NCI-H1436 (cell line): ENCODE measurements at places on chromosomes 4 and X.

GRCh38 chr4:38523524-38524448, 140.2 kb upstream of the KLF3 start:
- no peak for DNase-seq

DNA sequence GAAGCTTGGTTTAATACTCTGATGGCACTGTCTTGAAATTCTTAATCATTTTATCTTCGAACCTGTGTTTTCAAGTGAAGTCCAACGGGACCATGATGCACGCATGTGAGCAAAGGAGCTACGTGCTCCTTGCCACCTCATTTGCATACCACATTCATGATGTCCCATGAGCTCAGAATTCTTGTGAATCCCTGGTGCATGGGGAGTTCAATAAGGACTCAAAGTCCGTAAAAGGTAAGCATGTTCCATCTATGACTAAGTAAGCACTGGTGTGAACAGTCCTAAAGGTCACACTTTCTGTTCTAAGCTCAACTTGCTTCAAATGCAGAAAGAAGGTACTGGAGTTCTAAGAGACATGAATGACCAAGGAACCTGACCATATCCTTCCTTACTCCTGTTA, 13.1 kb upstream of the GPM6B start:
- no peak for DNase-seq

- no peak for DNase-seq
Measured at GRCh38 chrX:46328133-46328532, 217.1 kb downstream of the ZNF674 start.

DNA sequence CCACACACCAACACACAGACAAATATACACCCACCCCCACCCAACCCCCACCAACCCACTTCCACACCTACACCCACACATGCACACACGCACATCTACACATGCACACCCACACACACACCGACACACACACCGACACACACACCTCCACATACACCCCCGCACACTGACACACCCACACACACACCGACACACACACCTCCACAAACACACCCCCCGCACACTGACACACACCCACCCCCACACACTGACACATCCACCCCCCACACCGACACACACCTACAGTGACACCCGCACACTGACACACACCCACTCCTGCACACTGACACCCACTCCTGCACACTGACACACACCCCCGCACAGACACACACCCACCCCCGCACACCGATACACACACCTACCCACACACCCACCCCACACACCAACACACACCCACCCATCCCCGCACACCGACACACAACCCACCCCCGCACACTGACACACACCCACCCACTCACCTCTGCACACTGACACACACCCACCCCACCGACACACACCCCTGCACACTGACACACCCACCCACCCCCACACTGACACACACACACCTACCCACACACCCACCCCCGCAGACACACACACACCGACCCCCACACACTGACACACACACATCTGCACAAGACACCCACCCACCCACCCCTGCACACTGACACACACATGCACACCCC, 31.1 kb downstream of the FGFRL1 start:
- no peak for DNase-seq

DNA sequence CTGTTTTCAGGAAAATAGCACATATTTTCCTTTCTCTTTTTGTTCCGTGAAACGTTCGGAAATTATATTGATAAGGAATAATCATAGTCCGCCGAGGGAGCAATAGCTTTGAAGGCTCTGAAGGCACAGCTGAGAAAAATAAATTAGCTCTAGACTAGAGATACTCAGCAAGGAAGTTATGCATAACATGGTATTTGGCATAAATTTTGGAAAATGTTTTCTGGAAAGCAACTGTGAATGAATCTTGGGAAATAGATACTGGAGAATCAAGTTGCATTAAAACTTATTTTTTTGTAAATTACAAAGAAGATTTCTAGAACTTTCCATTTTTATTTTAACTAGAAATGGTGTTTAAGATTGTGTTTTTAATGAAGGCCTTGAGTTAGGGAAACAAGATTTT, 92.4 kb downstream of the HPRT1 start:
- no peak for DNase-seq

- no peak for DNase-seq
Measured at GRCh38 chr4:24594887-24595286, 10.5 kb upstream of the DHX15 start.

DNA sequence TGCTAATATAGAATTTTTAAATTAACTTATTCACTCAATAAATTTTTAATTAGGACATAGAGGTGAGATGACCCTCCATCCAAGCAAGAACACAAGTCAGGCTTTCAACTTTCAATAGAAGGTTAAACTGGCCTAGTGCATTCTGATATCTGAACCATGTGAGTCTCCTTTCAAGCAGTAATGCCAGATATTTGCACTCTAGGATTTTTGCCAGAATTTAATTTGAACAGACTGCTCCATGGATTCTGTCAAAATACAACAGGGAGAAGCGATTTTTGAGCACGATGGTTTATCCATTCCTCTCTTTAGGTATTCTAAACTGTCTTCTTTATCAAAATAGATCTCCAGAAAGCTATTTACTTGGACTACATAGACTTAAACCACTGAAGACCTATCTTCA, 72.0 kb upstream of the DCLK2 start:
- DNase-seq: no peak

DNA sequence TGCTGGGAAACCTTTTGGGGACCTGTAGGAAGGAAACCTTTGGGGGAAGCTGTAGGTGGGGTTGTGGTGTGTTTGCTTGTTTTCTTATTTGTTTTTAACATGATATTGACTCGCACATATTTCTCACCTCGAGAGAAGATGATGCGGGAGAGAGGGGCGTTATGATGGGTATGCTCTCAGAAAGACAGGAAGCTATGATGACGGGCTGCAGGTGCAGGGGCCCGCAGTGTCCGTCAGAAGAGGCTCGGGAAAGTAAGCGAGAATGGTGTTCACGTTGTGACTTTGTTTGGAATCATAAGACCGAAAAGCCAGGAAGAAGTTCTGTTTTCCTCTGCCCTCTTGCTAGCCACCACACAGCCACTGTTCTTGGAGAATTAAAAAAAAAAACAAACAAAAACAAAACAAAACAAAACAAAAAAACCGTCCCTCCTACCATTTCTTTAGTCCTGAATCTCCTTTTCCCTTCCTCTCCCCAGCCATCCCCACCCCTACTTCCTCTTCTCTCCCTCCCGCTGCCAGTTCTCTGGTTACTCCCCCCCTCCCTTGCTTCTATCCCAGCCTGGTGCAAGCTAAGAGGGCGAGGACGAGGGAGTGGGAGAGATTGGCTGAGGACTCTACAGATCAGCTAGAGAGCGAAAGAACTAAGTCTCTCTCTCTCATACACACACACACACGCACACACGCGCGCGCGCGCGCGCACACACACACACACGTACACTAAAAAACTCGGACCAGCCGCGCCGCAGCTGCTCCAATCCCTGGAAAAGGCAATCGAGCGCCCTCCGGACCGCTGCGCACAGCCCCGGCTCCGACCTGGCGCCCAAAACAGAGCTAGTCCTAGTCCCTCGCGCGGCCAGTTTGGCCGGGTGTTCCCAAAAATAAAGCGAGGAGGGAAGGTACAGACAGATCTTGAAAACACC, at the start of gene BMP3:
BMP3 (plus strand) TSS at position 648 of the 920 bp plus-strand sequence. CDS start 577 bp downstream, outside the sequence.
- DNase-seq: peak; percentile 18

- no peak for DNase-seq
Measured at GRCh38 chrX:42143866-42144592, 220.7 kb upstream of the CASK start.

GRCh38 chr4:71495454-71495853, 156.6 kb downstream of the SLC4A4 start:
- DNase-seq: no peak

DNA sequence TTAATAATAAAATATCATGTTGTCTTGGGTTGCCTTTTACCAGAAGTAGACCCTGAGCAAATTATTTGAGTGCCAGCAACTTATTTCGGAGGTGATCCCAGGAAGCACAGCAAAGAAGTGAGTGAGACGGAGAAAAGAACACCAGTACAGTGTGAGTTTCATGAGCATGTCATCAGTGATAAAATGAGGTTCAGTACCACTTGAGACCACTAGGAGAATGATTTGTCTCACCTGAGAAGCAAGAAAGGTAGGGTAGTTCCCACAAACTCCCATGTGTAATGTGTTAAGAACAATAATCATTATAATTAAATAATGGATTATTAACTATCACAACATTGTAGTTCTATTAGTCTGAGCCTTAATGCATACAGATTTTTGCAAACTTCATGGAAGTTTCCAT, 112.8 kb upstream of the DMD start:
- DNase-seq: no peak

DNA sequence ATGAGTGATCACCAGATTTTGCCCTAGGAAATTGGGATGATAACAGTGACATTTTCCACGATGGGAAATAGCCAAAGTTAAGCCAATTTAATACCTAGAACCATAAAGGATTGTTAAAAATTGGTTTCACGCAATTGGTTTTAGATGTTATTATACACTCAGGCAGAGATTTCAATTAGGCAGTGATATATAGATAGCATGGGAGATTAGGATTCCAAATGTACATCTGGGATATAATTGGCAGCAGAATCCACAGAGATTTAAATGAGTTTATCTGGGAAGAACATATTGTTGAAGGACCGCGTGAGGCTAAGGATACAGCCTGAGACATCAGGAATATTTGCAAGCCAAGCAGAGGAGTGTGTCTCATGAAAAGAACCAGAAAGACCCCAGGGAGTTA, 351.6 kb downstream of the GPM6A start:
- DNase-seq: no peak

DNA sequence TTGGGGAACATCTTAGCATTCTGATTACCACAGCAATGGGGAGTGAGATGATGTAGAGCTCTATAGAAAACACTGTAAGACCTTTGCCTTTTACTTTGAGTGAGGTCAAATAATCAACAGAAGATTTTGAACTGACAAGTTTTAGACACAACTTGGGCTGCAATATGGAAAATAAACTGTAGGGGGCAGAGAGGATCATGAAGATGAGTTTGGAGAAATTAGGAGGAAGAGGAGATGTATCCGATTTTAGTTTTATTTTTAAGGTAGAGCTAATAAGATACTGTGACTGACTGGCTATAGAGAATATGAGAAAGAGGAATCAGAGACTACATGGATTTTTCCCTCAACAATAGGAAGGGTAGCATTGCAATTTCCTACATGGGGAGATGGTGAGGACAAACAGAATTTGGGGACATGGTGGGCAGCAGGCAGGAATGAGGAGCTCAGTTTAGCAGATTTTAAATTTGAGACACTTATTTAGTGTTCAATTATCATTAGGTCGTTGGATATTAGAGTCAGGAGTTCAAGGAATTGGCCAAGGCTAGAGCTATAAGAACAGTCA, 563.1 kb downstream of the INPP4B start:
- DNase-seq: no peak

DNA sequence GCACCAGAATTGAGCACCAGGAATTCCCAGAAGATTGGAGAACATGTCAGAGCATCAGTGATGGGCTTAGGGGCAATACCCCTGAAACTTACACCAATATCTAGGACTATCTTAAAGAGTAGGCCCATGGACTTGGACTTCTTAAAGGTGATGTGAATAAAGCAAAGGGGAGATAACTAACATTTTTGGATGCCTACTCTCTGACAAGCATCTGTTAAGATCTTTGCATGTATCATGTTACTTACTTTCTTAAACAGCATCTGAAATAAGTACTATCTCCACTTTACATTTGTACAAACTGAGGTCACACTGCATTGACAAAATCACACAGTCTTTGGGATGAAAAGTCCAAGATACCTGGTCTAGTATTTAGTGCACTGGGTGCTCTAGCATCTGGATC, 258.6 kb upstream of the ARSJ start:
- no peak for DNase-seq

- DNase-seq: no peak
Measured at GRCh38 chrX:28888416-28888815, 301.2 kb downstream of the IL1RAPL1 start.

DNA sequence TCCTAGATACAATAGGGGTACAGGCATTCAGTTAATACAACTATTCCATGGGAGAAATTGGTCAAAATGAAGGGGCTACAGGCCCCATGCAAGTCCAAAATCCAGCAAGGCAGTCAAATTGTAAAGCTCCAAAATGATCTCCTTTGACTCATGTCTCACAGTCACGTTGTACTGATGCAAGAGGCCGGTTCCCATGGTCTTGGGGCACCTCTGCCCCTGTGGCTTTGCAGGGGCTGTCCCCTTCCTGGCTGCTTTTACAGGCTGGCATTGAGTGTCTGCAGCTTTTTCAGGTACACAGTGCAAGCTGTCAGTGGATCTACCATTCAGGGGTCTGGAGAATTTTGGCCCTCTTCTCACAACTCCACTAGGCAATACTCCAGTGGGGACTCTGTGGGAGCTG, 12.5 kb upstream of the ASIC5 start:
- no peak for DNase-seq

DNA sequence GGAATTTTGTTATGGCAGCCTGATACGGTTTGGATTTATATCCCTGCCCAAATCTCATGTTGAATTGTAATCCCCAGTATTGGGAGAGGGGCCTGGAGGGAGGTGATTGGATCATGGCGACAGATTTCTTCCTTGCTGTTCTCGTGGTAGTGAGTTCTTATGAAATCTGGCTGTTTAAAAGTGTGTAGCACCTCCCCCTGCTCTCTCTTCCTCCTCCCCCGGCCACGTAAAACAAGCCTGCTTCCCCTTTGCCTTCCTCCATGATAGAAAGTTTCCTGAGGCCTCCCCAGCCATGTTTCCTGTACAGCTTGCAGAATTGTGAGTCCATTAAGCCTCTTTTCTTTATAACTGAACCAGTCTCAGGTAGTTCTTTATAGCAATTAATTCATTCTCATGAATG, 37.9 kb downstream of the SUPT20HL2 start:
- no peak for DNase-seq

DNA sequence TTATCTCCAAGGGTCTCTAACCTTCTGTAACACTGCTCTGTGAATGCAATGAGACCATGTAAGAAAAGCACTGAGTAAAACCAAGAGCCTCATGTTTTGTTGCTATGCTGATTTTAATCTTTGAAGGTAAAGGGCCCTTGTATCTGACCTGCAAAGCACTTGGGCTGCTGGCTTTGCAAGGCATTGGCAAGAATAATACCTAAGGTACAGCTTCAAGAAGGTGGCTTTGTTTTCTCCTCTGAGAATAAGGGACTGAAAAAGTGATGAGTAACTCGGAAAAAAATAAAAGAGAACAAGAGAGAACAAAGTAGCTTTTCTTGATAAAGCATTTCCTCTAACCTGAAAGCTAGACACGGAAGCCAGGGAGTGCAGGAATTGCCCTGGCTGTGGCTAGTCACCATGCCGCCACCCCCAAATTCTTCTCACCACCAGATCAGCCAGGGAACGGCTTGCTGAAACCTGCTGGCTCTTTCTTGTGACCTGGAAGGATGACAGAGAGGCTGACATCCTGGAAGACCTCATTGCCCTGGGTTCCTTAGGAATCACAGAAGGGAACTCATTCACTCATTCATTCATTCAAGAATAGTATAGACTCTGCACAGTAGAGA, 41.8 kb upstream of the HS3ST1 start:
- no peak for DNase-seq
